ENCODE measurements at places on chromosomes 2 and 18. TPM values are rescaled to one million over a fixed set of nuclear protein-coding genes. Genes with fewer than 3 reads are reported as not detected.

Gene CNTNAP5
- not detected for total RNA-seq

Gene GCG
- total RNA-seq, result not detected

DNA sequence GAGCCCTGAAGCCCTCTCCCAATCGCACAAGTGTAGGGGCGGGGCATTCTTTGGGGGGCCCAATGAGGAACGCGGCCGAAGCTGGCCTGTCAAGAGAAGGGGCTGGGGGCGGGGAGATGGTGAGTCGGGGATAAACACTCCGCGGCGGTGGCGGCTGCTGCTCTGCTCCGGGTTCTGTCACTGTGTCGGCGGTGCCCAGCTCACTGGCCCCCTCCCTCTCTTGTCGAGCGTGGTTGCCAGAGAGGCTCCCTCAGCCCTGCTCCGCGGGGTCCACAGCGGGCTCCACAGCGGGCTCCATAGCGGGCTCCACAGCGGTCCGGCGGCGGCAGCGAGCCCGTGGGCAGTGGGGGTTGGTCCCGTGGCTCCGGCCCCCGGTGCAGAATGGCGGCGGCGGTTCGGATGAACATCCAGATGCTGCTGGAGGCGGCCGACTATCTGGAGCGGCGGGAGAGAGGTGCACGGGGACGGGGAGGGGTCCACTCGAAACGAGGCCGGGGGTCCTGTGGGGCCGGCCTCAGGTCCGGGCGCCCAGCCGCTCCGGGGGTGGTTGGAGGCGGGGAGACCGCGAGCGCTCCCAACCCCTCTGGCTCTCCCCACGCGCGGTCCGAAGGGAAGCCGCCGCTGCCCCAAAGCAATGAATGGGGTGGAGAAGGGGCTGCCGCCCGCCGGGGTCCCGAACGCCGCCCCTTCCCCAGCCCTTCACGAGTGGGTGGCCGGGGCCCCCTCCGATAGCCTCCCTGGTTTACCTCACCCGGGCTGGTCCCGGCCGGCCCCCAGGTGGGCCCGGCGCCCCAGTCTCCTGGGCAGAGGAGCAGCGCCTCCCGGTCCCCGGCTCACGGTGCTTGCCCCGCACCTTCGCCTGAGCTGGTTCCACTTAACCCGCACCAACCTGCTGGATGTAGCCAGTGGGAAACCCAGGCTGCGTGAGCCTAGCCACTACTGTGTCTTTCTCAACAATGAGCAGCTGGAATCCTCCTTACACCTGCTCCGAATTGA, at the start of gene MXD1:
MXD1 (plus strand) TSS at position 160 of the 996 bp plus-strand sequence; CDS start at position 382, 222 bp downstream.
- no peak for DNase-seq

DNA sequence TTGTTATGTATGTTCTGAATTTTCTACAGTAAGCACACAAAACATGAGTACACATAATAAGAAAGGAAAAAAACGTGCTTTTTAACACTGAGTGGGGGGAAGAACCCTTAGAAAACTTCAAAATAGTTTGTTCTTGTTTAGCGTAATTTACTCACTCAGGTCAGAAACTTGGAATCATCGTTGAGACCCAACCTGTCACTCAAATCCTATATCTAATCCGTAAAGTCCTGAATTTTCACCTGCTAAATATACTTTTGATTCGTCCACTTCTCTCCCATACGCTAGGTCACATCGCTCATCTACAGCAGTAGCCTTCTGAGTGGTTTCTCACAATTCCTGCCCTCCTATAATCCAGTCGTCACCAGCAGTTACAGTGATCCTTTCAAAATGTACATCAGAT, 767 bp downstream of the TPRKB start:
- no peak for DNase-seq

- no peak for DNase-seq
These were observed 664.0 kb upstream of the HS6ST1 start for GRCh38 chr2:128982670-128983069.

GRCh38 chr2:115083711-115084110, 641.3 kb downstream of the DPP10 start:
- DNase-seq, result no peak

DNA sequence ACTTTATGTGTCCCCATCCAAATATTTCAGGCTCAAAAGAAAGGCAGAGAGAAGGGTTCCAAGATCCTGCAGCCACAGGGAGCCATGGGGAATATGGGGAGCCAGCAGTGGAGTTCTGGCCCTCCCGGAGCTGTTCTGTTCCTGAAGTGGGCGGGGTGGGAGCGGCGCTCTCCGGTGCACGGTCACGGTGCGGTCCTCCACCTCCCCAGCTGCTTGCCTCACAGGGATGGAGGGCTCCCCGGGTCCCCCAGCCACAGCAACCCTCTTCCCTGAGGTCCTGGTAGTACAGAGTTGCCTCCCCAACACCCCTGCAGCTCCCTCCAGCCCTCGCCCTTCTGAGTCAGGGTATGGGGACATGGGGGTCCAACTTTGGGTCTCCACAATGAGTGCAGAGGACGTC, 26.2 kb upstream of the SNED1 start:
- no peak for DNase-seq

Data from kidney epithelial cell (primary cell).